ENCODE measurements at places on chromosomes 6 and 20.

DNA sequence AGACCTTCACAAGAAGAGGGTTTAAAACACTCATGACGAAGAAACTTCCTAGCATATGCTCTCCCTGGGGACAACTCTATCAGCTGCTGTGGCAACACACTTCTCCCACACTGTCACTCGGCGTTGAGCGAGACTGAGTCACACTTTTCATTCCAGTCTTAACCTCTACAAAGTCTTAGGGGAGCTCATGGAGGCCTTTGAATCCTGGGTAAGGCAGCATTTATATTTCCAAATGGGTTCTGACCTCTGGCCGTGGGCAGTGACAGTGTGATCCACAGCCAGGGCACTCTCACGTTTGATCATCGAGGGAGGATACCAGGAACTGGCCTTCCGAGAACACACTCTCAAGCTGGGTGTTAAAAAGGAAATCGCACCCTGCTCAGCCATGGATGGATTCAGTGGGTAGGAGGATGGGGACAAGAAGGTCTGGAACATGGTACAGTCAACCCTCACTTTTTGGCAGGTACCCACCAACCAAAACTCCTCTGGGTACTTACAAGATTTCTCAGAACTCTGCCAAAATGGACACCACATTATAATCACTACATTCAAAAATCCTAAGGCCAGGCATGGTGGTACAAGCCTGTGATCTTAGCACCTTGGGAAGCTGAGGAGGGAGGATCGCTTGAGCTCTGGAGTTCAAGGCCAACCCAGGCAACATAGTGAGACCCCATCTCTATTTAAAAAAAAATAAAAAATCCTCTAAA lies 19.6 kb downstream of the RRBP1 start:
- peaks cover 54% of the 10 kb centered on the region for H3K4me1 ChIP-seq
- peak overlapping the region; percentile 6 for H3K4me3 ChIP-seq
- peak overlapping the region; percentile 72 for H3K27ac ChIP-seq
- peaks cover 40% of the 10 kb centered on the region for H3K36me3 ChIP-seq

DNA sequence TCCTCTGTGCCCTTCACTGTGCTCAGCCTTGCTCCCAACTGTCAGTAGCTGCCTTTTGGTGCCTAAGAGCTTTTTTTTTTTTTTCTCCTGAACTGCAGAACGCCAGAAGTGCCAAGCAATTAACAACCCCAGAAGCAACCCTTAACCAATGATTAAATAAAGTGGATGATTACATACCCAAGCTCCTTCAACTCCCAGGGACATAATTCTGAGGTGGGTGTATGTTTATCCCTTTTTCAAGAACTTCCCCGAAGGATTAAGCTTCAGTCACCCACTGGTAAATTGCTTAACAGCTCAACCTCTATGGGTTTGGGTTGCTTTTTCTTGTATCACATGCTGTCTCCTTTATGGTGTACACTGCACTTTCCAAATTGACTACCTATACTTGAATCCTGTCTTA lies 41.1 kb downstream of the KLHL31 start:
- no peak overlapping the region for H3K27ac ChIP-seq
- no peaks in the 10 kb centered on the region for H3K4me1 ChIP-seq
- no peaks in the 10 kb centered on the region for H3K36me3 ChIP-seq
- H3K4me3 ChIP-seq: no peak overlapping the region
- no peak for DNase-seq

- no peaks in the 10 kb centered on the region for H3K27me3 ChIP-seq
- H3K27ac ChIP-seq: no peak overlapping the region
- H3K4me3 ChIP-seq: no peak overlapping the region
- DNase-seq: no peak
- no peaks in the 10 kb centered on the region for H3K36me3 ChIP-seq
Measured at GRCh38 chr6:14440940-14441781, 323.6 kb downstream of the CD83 start.

DNA sequence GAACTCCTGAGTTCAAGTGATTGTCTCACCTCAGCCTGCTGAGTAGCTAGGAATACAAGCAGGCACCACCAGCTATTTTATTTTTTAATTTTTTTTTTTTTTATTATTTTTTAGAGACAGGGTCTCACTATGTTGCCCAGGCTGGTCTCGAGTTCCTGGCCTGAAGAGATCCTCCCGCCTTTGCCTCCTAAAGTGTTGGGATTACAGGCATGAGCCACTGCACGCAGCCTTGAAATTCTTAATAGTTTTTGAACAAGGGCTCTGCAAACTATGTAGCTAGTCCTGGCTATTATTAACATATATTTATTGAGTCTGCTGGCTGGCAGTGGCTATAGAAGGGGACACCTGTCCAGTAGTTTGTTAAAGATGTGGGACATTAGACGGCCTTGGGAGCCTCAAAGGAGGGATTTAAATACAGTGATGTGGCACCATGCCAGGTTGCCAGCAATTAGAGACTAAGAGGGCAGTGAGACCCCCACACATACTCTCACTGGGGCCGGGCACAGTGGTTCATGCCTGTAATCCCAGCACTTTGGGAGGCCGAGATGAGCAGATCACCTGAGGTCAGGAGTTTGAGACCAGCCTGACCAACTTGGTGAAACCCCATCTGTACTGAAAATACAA lies 21.1 kb upstream of the TAF8 start:
- H3K4me3 ChIP-seq: peak overlapping the region; percentile 63
- DNase-seq: no peak
- no peaks in the 10 kb centered on the region for H3K27me3 ChIP-seq
- peak overlapping the region; percentile 97 for H3K27ac ChIP-seq
- H3K4me1 ChIP-seq: peaks cover 83% of the 10 kb centered on the region
- peaks cover 48% of the 10 kb centered on the region for H3K36me3 ChIP-seq
